Activated naive CD4-positive, alpha-beta T cell treated with anti-CD3 and anti-CD28 coated beads for 36 hours (primary cell): ENCODE measurements at places on chromosomes 4 and X.

DNA sequence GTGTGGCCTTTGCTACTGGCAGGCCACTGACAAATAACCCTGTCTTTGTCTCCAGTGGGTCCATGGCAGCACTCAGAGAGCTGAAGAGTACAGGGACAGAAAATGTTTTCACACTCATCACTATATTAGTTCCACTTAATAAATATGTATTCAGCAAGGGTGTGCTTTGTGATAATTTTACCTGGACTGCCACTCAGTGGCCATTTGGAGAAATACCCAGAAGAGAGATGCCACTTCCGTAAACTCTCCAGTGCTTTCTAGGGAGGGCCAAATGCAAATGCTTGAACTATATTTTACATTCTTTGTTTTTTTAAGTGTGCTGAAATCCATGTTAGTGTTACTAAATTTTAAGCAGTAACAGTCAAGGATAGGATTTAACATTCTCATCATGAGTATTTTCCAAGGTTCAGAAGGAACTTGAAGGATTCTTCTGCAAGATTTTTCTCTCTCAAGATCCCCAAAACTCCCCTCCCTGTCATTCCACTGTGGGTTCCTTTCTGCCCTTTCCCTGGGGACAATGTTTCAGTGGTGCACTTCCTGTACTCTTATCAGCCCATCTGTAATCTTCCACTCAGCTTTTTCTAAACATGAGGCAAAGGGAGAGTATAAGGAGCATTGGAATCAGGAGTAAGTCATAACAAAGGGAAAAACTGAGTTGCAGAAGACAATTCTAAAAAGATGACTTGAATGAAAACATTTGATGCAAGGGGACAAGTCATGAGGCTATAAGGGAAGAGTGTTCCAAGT is 46.0 kb downstream of the TFDP3 start:
- peak; percentile 4 for DNase-seq

- DNase-seq: no peak
Measured at GRCh38 chr4:5798946-5799345, 87.9 kb downstream of the EVC start.

DNA sequence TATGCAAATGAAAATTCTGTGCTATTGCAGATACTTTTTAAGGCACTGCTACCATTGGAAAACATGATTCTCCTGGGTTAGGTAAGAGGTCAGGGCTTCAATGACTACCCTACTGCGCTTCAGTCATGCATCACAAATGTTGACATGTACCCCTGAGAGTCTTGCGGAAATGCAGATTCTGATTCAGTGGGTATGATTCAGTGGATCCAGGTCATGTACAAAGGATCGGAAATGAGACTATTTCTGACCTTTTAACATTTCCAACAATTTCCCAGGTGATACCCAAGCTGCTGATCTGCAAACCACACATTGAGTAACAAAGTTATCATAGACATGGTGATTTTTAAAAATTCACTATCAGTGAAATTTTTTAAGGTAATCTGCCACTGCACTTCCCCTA is 62.6 kb downstream of the DDX53 start:
- no peak for DNase-seq

DNA sequence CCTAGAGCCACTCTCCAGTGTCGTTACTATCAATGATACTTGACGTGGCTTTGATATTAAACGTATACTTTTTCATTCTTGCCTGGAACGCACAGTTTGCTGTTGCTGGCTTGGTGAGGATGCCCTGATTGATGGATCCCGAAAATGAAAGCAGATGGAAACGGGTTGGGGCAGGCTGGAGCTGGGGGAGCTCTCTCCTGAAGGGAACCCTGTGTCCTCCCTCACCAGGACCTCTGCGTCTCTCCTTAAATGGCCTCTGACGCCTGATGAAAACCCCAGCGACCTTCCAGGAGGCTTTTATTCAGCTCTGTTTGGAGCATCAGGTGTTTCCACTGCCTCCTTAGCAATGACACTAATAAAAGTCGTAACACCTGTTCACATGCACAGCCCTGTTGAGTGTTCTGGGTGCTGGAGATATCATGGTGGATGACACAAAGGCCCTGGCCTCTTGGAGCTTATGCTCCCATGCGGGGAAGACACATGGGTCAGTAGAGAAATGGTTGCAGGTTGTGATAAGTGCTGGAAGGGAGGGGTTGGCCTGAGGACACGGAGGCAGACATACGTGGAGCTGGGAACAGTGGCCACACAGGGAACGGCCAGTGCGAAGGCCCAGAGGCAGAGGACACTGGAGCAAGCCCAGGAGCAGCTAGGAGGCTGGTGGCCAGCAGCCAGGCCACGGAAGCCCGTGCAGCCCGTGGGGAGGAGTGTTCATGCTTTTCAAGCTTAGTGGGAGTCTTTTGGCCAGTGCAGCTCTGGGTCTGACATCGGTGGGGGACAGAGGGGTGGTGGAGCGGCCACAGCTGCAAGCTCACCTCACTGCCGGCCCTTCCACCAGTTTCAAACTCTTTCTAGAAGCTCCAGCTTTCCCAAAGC is 7.5 kb downstream of the MSANTD1 start:
- peak; percentile 0 for DNase-seq

- DNase-seq: no peak
Measured at GRCh38 chr4:98909646-98910401, 19.1 kb downstream of the EIF4E start.

DNA sequence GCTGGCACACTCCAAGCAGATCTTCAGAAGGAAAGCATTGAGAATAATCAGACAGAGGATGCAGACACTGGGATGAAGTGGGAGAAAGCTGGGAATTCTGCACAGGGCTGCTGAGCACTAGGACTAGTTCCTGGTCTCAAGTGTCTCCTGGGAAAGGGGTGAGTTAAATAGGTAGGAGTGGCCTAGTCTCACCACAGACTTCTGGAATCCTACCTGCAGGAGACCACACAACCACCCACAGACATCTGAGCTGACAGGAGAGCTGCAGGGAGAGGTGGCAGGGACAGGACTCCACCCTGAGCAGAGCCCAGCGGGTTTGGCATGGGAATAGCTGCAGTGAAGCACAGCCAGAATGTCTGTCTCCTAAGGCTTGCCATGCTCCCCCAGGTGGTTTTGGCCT is 95.1 kb upstream of the GALNTL6 start:
- no peak for DNase-seq

DNA sequence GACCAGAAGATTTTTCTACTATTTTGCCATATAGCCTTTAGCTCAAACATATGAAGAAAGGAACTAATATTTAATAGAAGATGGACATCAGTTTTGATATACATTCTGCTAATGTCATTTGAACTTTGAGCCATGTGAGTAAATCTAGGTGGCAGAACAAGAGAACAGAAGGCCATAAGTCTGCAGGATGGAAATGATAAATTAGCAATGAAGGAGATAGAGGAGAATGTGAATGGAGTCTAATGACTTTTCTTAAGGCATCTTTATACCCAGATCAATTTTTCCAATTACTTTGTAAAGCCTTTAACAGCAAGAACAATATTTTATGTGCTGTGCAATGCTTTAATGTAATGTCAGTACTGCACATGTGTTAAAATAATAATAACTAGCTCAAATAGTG is 30.1 kb upstream of the ALG13 start:
- DNase-seq: no peak

DNA sequence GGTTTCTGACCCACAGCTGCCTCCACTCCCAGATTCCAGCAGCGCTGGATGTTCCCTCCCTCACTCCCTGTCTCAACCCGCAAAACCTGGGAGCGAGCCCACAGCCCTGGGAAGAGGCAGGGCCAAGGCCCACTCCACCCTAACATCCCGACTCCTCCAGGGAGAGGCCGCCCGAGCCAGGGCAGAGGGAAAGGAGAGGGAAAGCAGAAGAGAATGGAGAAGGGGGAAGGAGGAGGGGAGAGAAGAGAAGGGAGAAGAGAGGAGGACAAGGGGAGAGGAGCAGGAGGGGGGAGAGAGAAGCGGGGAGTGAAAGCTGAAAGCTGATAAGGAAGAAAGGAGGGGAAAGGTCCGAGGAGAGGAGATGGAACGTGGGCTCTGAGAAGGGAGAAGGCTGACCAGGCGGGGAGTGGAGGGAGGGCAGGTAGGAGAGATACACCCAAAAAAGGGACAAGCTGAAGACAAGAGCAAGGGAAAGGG is 120.2 kb upstream of the PJA1 start:
- DNase-seq: no peak

DNA sequence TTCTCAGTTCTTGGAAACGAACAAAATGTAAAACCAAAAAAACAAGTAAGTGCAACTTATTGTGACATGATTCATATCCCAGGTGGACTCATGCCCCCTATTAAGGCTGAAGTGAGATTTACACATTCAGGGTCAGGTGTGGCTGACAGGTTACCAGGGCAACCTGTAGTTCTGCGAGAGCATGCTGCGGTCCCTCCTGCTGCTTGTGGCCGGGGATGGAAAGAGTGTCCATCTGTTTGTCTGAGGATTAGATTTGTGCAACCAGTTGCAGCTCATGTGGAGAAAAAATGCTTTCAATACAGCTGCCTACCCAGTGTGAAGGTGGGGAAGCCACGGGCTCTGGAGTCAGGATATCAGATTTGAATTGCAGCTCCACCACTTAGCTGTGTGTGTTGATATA is 78.8 kb downstream of the FAM184B start:
- DNase-seq: no peak

DNA sequence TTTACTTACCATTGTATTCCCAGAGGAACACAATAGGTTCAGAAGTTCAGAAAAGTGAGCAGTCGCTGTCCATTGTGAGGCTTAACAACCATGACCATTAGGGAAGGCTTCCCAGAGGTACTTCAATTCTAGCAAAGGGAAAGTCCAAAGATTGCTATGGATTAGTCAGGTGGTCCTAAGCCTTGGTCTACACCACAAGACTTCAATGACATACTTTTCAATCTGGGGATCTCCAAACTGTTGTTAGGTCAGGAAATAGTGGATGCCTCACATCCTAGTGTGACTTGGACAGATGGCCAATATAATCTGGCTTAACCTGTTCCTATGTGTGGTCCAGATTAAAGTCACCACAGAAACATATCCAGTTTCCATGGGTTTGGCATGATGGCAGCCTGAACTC is 118.0 kb downstream of the SPCS3 start:
- DNase-seq: no peak

GRCh38 chr4:67531379-67531962 is 13.8 kb downstream of the CENPC start:
- DNase-seq: no peak

GRCh38 chr4:87975466-87975865 is at the start of gene SPP1:
SPP1 (plus strand) TSS chr4:87975714; CDS start chr4:87976896, 1,182 bp downstream.
- peak; percentile 9 for DNase-seq

GRCh38 chr4:25564836-25565235 is 90.8 kb upstream of the SLC34A2 start:
- DNase-seq: no peak

- no peak for DNase-seq
Measured at GRCh38 chr4:142721187-142721586, 124.9 kb downstream of the INPP4B start.

- no peak for DNase-seq
Measured at GRCh38 chr4:9849538-9849920, 68.1 kb downstream of the DRD5 start.

DNA sequence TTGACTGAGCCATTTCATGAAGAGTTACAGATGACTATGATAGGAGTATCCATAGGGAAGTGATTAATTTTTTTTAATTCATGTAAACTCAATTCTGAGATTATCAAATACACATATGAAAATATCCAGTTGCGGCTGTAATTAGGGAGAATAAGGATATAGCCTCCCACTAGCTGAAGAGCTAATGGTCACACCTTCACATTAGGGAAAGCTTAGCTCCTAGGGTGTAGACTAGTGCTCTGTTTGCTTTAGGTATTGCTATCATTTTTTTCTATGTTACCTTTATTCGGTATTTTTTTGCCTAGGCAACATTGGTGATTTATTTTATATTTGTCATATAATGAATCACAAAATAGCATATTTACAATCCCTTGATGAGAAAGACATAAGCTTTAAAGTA is 39.6 kb upstream of the EPGN start:
- DNase-seq: no peak

- DNase-seq: no peak
Measured at GRCh38 chrX:150411656-150412055, 48.5 kb downstream of the MAMLD1 start.

GRCh38 chrX:139560221-139560620 is 29.7 kb downstream of the F9 start:
- DNase-seq: no peak

DNA sequence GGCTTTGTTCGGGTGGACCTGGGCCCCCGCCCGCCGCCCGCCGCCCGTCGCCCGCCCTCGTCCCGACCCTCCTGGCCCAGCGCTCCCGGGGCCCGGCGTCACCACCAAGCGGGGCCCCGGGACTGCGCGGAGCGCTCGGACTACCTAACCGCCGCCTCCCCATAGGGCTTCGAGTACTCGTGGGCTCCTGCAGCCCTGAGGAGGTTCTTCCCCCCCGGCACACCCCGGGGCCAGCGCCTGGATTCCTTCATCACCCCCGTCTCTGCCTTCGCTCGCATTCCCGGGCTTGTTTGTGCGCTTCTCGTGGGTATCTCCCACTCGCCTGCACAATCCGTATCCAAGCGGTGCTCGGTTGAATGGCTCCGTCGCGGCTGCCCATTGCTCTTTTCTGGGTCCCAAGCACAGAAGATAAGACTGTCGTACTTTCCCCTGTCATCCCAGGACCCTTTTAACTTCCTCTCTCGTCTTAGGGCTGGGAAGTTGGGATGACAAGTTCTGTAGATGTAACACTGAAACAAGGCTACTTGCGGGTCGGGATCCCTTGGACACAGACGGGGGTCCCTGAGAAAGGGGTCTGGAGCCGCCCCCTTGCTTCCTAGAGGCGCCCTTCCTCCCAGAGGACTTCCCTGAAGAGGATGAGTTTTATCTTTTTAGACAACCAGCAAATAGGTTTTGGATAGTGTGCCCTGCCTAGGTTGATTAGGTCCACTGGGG is 565 bp downstream of the MOB1B start:
- DNase-seq: peak; percentile 32

- peak; percentile 12 for DNase-seq
Measured at GRCh38 chr4:1792832-1793495, at the start of gene FGFR3. FGFR3 (plus strand) TSS chr4:1793293; CDS start chr4:1793935, 642 bp downstream.

DNA sequence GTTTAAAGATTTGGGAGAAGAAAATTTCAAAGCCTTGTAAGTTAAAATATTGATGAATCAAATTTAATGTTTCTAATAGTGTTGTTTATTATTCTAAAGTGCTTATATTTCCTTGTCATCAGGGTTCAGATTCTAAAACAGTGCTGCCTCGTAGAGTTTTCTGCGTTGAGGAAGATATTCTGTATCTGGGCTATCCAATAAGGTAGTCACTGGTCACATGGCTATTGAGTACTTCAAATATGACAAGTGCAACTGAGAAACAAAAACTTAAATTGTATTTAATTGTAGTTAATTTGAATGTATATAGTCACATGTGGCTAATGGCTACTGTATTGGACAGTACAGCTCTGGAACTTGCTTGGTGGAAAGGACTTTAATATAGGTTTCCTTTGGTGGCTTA is 1.1 kb downstream of the ALB start:
- no peak for DNase-seq

- DNase-seq: no peak
Measured at GRCh38 chrX:130909469-130910136, 6.6 kb upstream of the ENOX2 start.

- DNase-seq: peak; percentile 29
Measured at GRCh38 chrX:102546828-102547493, 30.4 kb upstream of the TMSB15A start.
